CD4-positive, alpha-beta T cell treated with Interleukin-10 for 1 hour (primary cell): ENCODE measurements at places on chromosomes 1 and 21.

GRCh38 chr21:36917471-36918158, 48.9 kb downstream of the HLCS start:
- DNase-seq: no peak

GRCh38 chr1:34147301-34147700, 17.7 kb downstream of the CSMD2 start:
- DNase-seq: no peak

- DNase-seq: no peak
These were observed 201.0 kb downstream of the HS2ST1 start for GRCh38 chr1:87115317-87115890.

GRCh38 chr1:21097729-21098128, 79.0 kb downstream of the EIF4G3 start:
- no peak for DNase-seq

- DNase-seq: peak; percentile 73
These were observed 7.3 kb upstream of the DEDD start for GRCh38 chr1:161139766-161140165.

- no peak for DNase-seq
These were observed 2.2 kb upstream of the CRABP2 start for GRCh38 chr1:156707417-156708217.

DNA sequence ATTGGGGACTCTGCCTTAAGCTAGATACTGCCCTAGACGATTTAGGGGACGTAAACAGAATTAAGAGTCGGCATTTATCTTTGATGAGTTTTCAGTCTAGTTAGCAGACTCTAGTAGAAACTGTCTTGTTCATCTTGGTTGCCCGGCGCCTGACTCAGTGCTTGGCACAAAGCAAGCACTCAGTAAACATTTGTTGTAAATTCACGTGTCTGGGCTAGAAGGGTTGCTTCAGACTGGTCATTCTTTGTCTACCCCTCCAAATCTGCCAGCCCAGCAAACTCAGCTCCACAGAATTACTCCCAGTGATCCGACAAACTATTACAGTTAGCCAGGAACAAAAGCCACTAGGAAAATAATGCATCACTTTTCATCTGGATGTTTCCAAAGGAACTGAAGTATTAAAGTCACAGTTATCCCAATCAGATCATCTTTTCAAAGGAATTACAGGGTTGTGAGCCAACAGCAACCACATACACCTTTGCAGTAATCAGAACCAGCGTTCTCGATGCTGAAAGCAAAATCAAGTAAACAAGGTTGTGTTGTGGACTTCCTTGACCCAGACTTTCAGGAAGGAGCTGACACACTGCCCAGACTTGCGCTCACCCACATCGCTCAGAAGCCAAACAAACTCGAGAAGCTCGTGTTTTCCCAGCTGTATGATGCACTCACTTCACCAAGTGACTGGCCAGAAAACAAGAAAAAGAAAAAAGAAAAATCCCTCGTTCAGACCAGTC, 66.5 kb upstream of the GADD45A start:
- DNase-seq: no peak
